ENCODE measurements at places on chromosomes 6 and 20.

- no peak for DNase-seq
Measured at GRCh38 chr20:54435015-54435414, 40.4 kb upstream of the DOK5 start.

DNA sequence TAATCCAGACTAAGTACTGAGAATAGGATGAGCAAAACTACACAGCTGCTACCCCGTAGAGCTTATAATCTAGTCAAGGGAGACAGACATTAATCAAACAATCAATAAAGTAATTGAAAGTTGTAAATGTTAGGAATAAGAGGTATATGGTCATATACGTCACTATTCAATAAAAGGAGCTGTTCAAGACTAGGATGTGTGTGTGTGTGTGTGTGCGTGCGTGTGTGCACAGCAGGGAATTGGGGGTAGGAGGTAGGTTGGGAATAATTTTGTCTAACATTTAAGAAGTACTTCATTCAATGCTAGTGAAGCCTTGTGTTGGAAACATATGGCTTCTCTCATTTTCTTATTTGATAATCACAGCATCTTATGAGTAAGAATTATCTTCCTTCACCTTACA is 41.8 kb downstream of the SESN1 start:
- no peak for DNase-seq

- DNase-seq: peak; percentile 15
Measured at GRCh38 chr20:57594092-57594951, 25.9 kb downstream of the ZBP1 start.

DNA sequence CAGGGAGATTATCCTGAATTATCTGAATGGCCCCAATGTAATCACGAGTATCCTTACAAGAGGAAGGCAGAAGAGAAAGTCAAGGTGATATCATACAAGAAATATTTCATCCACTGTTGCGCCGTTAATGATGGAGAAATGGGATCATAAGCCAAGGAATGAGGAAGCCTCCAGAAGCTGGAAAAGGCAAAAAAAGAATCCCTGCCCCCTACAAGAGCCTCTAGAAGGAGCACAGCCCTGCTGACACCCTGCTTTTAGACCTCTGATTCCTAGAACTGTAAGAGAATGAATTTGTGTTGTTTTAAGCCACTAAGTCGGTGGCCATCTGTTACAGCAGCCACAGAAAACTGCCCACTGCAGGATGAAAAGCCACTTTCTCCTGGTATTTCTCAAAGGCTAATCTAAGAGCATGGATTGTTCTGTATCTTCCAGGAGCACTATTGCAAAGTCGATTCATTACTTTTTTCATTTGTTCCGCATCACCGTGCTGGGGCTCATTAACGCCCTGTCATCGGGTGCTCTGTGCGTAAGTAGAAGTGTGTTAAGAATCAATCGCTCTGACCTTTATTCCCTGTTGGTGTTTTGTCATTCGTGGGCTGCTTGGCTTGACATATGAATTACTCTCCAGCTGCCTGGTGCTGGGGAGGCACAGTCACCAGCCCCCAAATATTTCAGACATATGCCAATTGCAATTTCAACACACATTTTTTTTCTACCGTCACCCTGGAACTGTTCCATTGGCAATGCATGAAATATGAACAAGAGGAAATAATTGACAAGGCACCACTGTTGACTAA is 117.0 kb downstream of the PCSK2 start:
- peak; percentile 81 for DNase-seq

GRCh38 chr20:46011631-46012482 is 3.1 kb downstream of the MMP9 start:
- DNase-seq: peak; percentile 46

DNA sequence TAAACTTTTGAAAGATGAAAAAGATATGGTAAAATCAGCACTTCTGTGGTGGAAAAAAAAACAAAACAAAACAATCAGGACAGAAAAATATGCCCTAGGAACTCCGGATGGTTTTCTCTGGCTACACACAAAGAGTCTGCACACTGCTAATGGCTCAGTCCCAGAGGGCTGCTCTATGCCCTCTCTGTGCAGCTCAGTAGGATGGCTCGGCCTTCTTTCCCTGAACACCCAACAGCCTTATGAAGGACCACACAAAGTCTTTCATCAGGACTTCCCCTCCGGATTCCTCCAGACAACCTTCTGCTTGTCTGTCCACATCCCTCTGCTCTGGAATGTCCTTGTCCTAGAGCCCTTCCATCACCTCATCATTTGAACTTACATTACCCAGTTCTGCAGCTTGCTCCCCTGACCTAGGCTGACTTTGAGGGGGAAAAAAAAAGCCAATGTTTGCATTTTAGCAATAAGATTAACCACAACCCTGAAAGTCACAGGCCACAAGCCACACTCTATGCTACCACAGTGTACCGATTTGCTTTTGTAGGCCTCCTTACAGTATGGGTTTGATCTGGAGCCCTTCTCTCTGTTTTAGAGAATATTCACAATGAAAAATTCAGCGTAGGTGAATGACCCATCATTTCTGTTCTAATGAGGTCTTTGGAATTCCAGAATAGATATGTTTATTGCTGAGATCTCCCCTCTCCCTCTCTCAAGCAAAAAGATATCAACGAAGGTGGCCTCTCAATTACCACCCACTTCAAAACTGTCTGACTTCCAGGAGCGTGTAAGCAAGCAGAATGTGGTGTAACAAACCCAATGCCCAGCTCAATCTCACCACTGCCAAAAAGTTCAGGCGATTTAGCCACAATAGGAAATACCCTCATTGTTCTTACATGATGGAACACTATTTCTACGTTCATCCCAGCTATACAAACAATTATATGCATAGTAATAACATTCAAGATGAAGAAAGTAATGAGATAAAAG is 164.0 kb downstream of the GMDS start:
- DNase-seq: no peak

GRCh38 chr6:35142588-35143569 is 1.7 kb upstream of the TCP11 start:
- peak; percentile 51 for DNase-seq

DNA sequence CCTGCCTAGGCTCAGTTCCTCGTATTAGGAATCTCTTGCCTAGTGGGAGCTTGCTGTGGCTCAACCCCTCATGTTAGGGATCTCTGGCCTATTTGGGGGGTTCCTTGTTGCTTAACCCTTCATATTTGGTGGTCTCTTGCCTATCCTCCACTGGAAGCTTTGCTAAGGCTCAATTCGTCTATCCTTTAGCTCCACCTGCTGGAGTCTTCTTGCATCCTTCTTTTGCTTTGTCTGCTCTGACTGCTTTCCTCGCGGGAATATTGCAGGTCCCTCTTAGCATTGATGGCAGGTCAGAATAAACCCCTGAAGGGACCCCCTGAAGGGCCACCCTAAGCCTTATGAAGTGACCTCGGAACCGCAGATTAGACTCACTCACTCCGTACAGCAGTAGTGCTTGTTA is 203.0 kb upstream of the TBX18 start:
- peak; percentile 59 for DNase-seq

DNA sequence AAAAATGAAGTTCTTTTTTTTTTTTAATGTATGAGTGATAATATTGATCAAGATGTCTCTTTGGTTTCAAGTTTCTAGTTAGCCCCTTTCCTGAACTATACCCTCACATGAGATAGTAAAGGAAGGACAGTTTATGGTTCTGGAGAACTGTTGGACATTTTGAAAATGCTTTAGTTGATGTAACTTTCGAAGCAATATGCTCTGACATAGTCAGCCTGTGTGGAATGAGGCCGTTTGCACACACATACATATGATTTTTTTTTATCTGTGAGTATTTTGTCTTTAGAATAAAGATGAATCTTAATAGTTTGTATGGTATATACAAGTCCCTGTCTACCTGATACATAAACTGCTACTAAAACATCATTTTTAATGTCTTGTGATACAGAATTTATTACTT is 177.0 kb downstream of the ARID1B start:
- no peak for DNase-seq

DNA sequence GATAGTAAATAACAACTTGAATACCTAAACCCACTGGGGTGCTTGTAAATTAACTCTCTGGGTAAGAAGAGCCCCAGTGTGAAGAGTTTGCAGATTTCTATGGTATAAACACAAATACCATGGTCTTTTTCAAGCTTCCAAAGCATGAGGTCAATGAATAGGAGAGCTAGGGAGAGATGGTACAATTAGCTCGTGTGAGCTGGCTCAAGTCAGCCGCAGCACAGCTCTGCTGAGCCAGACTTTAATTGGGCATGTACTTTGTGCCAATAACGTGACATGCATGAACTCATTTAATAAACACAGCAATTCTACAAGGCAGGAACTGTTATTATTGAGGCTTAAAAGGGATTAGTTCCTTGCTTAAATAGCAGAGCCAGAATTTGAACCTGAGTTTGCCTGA is 684.2 kb downstream of the KIF16B start:
- DNase-seq: no peak

GRCh38 chr6:52162940-52163908 is 23.0 kb upstream of the IL17A start:
- DNase-seq: peak; percentile 11

DNA sequence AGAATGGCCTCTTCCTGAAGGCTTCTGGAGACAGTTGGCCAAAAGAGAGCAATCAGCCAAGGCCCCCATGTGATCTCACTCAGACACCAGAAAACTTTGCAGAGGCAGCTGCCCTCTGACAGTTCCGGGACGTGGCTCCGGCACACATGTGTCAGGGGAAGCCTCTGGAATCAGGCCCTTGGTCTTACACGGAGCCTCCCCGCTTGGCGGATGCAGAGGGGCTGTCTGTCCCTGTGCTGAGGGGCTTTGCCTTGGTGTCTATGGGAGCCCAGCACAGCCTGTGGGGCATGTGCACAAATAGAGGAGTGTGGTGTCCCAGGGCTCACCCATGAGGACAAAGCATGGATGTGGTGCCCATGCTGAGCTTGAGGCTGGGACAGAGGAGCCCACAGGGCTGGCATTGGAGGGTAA is 13.8 kb downstream of the SIGLEC1 start:
- DNase-seq: no peak

DNA sequence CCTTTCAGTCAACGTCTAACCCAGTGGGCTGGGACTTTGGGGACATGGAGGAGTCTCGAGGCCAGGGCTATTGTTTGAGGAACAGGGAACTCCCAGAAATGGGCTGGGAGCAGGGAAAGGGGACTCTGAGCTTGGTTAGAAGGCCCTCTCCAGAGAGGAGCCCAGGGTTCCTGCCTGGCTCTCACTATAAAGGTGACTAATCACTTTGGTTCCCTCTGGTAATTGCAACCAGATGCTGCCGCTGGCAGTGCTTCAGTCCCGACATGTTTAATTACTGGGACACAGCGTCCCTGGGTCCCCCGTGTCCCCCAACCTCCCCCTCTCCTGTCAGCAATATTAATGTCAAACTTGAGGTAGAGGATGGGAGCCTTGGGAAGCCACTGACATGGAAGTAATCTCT is 5.0 kb upstream of the GDF5 start:
- DNase-seq: peak; percentile 93

DNA sequence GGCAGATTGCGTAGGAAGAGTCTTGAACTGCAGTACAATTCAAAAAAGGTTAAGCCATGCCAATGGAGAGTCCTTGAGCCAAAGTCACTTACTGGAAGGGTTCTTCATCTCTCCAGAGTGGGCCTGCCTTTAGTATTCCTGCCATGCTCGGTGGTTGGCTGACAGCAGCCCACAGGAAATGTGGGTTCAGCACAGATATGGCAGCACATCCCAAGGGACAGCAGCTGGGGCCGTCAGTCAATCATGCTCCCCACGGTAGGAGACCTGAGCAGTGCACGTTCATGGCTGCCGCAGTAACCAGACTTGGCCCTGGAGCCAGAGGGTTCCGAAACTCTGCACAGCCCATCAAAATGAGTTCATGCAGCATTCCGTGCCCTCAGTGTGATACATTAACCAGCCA is 63.6 kb upstream of the SIRPA start:
- DNase-seq: no peak

GRCh38 chr20:49711667-49711987 is 2.1 kb downstream of the B4GALT5 start:
- DNase-seq: no peak

DNA sequence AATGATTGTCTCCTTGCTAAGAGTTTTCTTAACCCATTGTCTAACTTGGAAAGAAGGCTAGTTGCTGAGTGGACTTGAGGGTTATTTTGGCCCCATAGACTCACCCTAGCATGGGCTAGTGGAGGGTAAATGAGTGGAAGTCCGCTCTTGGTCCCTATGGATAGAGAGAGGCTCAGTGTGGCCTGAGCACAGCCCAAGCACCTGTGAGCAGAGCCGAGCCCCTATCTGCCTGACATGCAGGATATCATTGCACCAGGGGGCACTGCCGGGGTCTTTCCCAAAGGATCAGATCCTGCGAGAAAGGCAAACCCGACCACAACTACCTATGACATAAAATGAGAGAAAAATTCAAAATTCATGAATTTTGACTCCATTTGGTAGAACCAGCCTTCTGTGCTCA is 70.6 kb upstream of the GGTLC1 start:
- no peak for DNase-seq

- no peak for DNase-seq
Measured at GRCh38 chr6:158121335-158121734, 46.7 kb downstream of the SERAC1 start.

- no peak for DNase-seq
Measured at GRCh38 chr20:6921717-6922386, 154.4 kb downstream of the BMP2 start.

DNA sequence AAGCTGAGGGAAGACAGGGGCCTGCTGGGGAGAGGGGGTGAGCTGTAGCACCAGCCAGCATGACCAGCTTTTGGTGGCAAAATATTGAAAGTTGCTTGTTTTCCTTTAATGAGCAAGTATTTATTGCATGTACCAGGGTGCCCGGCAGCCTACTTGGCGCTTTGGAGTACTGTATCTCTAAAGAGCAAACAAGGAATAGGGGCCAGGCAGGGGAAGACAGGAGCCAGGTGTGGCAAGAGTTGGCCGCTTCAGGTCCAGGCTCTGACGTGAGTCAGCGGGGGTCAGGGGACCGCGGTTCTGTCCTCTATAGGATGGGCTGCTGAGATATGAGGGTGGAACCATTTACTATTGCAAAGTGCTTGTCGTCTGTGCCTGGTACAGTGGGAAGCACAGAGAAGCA is 63.1 kb downstream of the PSMG4 start:
- DNase-seq: no peak

DNA sequence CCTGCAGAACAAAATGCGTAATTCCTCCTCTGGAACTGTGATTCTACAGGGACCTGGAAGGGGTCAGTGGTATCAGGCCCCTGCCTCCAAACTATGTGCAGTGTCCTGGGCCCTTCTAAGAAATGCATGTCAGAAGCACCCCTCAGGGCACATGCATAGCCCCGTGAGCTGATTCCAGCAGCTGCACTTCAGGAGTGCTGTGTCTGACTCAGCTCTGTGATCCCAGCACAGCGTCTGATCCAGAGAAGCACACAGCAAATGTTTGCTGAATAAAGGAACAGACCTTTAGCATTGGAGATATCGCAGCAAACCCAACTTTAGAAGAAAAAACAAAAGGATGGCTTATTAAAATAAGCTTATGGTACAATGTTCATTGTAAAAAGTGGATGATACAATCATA is 15.8 kb upstream of the MAFB start:
- DNase-seq: no peak

DNA sequence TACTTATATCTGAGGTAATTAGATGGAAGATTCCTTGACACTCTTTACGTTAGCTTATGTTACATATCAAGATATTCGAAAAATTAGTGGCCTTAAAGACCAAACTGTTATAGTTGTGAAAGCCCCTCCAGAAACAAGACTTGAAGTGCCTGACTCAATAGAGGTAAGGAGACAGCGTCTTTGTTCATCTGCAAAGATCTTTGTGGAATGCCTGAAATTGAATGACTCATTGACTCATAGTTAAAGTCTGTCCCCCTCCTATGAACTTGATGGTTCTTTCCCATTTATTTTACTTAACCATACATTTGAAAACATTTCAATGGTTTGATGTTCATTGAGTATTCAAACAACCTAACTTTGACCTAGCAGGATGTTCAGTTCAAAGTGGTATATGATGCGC is 47.6 kb upstream of the CDKAL1 start:
- peak; percentile 3 for DNase-seq

Measured in fibroblast of skin of back (primary cell).